ENCODE measurements at places on chromosomes 11 and 22. TPM values are rescaled to one million over a fixed set of nuclear protein-coding genes. Genes with fewer than 3 reads are reported as not detected.
A peak's percentile ranks its signal among the peaks of the same experiment; 100 is the strongest.

DNA sequence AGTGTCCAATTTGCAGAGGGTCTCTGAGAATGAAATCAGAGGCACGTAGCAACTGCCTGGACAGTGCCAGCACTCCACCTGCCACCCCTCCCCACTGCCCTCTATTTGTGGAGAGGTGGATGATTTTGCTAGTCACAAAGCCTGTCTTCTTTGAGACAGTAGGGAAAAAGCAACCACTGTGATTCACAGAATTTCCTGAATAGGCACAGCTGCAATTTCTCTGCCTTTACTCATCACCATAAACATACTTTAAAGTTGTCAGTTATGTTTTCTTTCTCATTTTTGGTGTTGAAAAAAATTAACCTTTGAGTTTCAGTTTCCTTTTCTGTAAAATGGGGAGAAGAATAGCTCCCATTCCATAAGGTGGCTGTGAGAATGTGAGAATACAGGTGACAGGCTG, 134.3 kb downstream of the TEAD1 start:
- DNase-seq: no peak

DNA sequence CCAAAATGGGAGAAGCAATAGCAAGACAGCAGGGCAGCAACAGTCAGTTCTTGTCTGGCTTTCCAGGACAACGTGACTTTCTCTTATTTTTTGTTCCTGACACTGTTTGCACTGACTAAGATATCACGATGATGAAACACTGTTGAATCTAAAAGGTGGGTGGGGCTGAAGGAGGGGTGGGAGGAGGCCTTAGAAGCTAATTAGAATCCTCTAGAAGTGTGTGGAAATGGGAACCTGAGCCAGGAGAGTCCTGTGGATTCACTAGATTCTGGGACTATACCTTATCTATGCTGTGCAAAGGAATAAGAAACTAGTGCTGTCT, 300.3 kb downstream of the ST3GAL4 start:
- DNase-seq: no peak

DNA sequence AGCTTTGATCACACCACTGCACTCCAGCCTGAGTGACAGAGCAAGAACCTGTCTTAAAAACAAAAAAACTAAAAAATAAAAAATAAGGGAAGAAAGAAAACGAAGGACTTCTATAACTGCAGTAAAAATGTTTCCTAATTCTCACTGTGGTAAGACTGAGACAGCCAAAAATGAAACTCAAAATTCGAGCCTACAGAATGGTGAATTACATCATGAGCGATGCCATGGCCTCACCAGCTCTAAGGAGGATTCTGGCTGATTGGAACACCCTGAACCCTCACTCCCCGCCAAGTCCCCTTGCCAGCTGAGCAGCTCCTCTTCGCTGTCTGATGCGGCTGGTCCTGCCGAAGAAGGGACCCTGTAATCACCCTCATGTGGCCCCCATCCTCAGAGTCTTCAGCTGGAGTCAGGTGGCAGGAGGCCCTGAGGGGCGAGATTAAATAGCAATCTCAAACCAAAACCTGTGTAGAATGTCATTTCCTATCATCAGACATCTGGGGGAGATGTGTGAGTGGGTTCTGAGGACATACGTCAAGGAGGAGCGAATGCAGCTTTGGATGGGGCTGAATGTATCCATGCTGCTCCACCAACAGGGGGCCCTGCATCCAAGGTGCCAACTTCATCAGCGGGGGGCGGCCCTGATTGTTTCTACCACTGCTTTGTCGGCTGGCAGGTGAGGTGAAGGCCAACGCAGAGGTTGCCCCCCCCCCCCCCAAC, 29.2 kb downstream of the PDGFB start:
- no peak for DNase-seq

- no peak for DNase-seq
Measured at GRCh38 chr11:110165039-110165925, 72.1 kb downstream of the ZC3H12C start.

- no peak for DNase-seq
Measured at GRCh38 chr11:15912825-15913224, 443.5 kb downstream of the SOX6 start.

DNA sequence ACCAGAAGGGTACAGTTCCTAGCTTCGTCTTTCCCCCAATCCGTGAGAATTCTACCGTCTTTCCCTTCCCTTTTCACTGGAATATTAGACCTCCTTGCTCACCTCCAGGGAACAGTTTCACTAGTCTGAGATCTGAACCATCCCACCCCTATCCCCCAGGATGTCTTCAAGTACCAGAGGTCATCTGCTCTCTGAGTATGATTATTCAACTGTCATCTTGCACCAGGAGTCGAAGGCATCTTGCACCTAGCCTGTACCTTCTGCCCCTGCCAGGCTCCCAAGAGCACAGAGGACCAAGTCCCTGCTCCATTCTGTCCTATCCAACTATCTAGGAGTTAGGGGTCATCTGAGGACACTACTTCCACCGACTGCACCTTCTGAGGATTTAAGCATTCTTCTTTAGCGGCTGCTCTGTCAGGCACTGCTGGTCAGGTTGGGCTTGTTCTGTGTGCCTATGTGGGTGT, 804 bp downstream of the ACER3 start:
- no peak for DNase-seq

DNA sequence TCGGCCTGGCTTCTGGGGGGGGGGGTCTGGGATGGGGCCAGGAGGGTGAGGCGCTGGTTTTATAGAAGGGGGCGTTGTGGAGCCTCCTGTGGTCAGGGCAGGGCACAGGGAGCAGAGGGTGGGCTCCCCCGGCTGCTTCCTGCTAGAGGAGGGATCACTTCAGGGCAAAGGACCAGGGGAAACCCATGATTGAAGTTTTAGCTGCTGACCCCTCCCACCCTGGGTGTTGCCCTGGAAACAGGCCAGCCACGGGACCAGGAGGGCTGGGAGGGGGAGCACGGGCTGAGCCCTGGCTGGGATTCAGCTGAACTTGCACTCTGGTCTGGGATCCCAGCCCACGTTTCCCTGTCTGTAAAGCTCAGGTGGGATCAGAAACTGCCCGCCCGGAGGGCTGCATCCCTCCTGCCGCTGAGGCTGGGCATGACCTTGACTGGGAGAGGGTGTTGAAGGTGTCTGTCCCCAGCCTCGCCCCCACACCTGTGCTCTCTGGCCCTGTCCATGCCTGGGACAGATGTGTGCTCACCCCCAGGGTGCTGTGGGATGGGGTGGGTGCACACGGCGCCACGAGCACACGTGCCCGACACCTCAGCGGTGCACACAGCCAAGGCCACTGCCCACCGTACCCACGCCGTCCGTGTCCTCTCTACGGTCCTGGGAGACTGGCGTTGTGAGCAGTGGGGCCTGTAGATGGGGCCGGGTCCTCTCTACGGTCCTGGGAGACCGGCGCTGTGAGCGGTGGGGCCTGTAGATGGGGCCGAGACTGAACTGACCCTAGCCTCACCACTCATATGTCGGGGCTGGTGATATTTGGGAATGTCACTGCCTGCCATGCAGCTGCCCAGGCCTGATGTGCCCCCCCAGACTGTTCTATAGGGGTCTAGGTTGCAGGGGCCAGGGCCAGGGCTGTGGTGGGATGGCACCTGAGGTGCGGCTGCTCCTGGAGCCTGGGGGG, 2.3 kb downstream of the TSPAN4 start:
- peak; percentile 85 for DNase-seq

- DNase-seq: peak; percentile 21
Measured at GRCh38 chr11:42890773-42891172, 421.0 kb upstream of the API5 start.

GRCh38 chr11:32953700-32954099, 61.1 kb downstream of the QSER1 start:
- DNase-seq: no peak

- no peak for DNase-seq
Measured at GRCh38 chr11:13367115-13367514, 89.5 kb downstream of the BMAL1 start.

Gene OR51B4
- 0.35 TPM for polyA plus RNA-seq

Gene CARD18
- not detected for polyA plus RNA-seq

Gene AIFM3
- 0.68 TPM for polyA plus RNA-seq

Gene FIBIN
- 17.9 TPM for polyA plus RNA-seq

Gene OR51B5
- polyA plus RNA-seq: 0.20 TPM
